HFFc6 (cell line): ENCODE measurements at places on chromosomes 7 and 10. TPM values are rescaled to one million over a fixed set of nuclear protein-coding genes. Genes with fewer than 3 reads are reported as not detected.
A peak's percentile ranks its signal among the peaks of the same experiment; 100 is the strongest.

DNA sequence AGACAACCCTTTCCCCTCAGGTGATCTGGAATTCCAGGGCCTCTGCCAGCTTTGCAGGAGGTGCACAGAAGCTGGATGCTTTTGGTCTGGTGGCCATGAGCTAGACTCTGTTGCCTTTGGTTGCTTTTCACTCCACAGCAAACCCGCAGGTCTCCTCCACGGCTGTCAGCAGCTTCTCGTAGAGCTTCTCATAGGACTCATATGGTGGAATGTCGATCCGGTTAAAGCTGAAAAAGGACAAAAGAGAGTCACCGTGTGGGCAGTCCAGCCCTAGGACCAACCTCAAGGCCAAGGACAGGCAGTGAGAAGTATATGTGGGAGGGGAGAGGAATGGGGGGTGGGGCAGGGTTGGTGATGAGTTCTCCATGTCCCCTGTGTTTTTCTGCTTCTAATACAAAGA lies 113.5 kb downstream of the SMURF1 start:
- no peak for DNase-seq

GRCh38 chr7:100132697-100133151 lies 6.0 kb downstream of the MBLAC1 start:
- peak; percentile 60 for DNase-seq

DNA sequence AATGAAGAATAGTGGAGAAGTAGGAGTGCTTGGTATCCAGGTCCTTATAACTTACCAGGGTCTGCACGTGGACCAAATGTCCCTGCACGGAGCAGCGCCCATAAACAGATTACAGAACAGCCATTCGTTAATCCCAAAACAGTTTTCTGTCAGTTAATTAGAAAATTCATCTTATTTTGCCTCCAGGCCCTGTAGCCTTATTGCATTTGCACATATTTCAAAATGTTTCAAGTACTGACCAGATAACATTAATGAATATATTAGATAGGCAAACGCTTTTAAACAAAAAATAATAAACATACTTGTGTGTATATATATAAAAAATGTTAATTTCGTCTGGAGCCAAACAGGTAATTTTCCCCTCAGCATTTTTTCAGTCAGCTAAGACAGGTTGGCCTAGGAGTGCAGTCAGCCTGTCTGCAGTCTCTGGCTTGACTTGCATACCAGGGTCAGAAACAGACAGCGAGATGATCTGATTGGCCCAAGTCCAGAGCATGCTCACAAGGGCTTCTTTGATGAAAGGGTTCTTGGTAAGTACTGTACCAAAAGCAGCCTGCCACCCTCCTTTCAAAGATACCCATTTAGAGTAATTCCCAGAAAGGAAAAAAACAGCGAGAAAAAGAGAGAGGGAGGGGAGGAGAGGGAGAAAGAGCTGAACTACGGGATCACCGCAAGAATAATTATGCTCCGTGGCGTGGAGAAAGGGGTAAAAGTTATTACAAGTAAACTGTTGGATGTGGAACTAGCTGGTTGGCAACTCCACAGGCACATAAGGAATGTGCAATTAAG lies 194.4 kb upstream of the TCF7L2 start:
- no peak for DNase-seq

- DNase-seq = no peak
These were observed 4.9 kb upstream of the SLF2 start for GRCh38 chr10:100907773-100908363.

DNA sequence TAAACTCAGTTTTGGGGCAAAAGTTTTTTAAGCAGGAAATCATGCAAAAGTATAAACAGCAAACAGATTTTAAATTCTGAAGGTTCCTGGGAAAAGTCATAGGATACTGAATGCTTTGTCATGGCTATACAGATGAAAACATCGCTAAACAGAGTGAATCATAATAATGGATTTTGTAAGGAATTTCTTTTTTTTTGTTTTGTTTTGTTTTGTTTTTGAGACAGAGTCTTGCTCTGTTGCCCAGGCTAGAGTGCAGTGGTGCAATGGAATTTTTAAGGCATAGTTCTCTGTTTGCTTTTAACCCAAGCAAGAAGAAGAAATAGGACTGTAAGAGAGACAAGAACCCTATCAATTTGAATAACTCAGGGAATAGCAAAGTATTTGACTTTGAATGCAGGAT lies 285.3 kb downstream of the NRG3 start:
- no peak for DNase-seq

- no peak for DNase-seq
These were observed 610.6 kb upstream of the FOXK1 start for GRCh38 chr7:4071370-4072058.

DNA sequence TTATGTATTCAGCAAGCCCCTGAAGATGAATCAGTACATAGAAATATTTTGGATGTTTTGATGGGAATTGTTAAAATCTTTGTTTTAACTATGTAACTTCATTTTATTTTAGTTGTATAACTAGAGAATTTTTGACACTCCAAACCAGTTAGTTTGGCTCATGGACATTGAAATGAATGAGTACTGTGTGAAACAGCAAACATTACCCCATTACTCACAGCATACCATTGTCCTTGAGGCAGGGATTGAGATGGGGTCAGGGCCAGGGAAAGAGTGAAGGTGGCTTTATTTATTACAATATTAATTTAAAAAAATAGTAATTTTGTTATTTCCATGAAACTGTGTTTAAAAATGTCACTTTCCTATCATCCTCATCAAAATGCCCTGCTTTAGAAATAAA lies 4.8 kb upstream of the BMPER start:
- DNase-seq = peak; percentile 27

- DNase-seq = no peak
These were observed 7.4 kb upstream of the PWWP2B start for GRCh38 chr10:132389433-132390169.

EPDR1 gene
- not detected in 3 replicates for total RNA-seq

TMEM140 gene
- total RNA-seq = 0.47 to 1.8 TPM (median 0.71 TPM) in 3 replicates

GTPBP10 gene
- 22.3 to 24.5 TPM (median 22.5 TPM) in 3 replicates for total RNA-seq

GGCT gene
- total RNA-seq = 18.6 and 20.6 TPM in 2 replicates

IL6 gene
- total RNA-seq = 29.6 and 47.3 TPM in 2 replicates

HPSE2 gene
- total RNA-seq = not detected in 2 replicates
